ENCODE measurements at places on chromosomes 1 and 21. TPM values are rescaled to one million over a fixed set of nuclear protein-coding genes. Genes with fewer than 3 reads are reported as not detected.

Gene CYP4Z1
- not detected for total RNA-seq

Gene COL11A1
- total RNA-seq = 3.0 TPM

Gene LINGO4
- not detected for total RNA-seq

Gene PLPPR4
- not detected for total RNA-seq

Gene RAB29
- total RNA-seq = 10.6 TPM

Gene GUCA2A
- not detected for total RNA-seq

Gene RORC
- total RNA-seq = not detected

Gene IL12RB2
- 0.04 TPM for total RNA-seq

Gene BMP8B
- total RNA-seq = 5.2 TPM

Gene DNASE2B
- total RNA-seq = not detected

Gene OLFML2B
- total RNA-seq = 1.0 TPM

Gene GGPS1
- total RNA-seq = 20.0 TPM

Gene OR2AK2
- not detected for total RNA-seq

Gene RNU1-2
- total RNA-seq = not detected

Gene C4BPA
- total RNA-seq = 0.33 TPM

Gene KRTAP19-1
- total RNA-seq = not detected

Gene BCAN
- total RNA-seq = not detected

Gene CELA3A
- total RNA-seq = not detected

Gene TOR1AIP2
- total RNA-seq = 14.6 TPM

Gene C1orf185
- not detected for total RNA-seq

Gene CCDC185
- total RNA-seq = not detected

Gene KIF2C
- 37.9 TPM for total RNA-seq

Gene FCRL6
- total RNA-seq = not detected

Gene S100A3
- total RNA-seq = 115 TPM

Gene PPIAL4G
- total RNA-seq = not detected

Gene LY9
- 0.12 TPM for total RNA-seq

Gene PIK3R3
- total RNA-seq = 1.1 TPM

Gene DPYD
- 1.6 TPM for total RNA-seq

Gene KCNA2
- total RNA-seq = 0.18 TPM

Gene TSSK3
- total RNA-seq = not detected

Gene IFI44
- total RNA-seq = 0.30 TPM

Gene LELP1
- total RNA-seq = not detected

Gene GART
- 64.7 TPM for total RNA-seq

Gene RXFP4
- not detected for total RNA-seq

Gene CFHR4
- not detected for total RNA-seq

Gene AUNIP
- total RNA-seq = 8.5 TPM

Gene ADSS2
- 52.0 TPM for total RNA-seq

Gene TBX19
- total RNA-seq = 0.78 TPM

Gene RGS13
- not detected for total RNA-seq

Gene C1orf210
- total RNA-seq = not detected

Gene SELL
- total RNA-seq = 0.24 TPM

Gene LCE6A
- not detected for total RNA-seq

Gene LIPI
- not detected for total RNA-seq

Gene VWA5B1
- not detected for total RNA-seq

Gene LEFTY1
- 0.50 TPM for total RNA-seq

Gene RBP7
- 11.2 TPM for total RNA-seq

Gene CA6
- total RNA-seq = not detected

Gene PCBP3
- 2.1 TPM for total RNA-seq
